ENCODE measurements at places on chromosomes 12 and 14. TPM values are rescaled to one million over a fixed set of nuclear protein-coding genes. Genes with fewer than 3 reads are reported as not detected.
A peak's percentile ranks its signal among the peaks of the same experiment; 100 is the strongest.

Gene EAPP
- 49.2 TPM for total RNA-seq

Gene KRT73
- not detected for total RNA-seq

Gene MRPL42
- 61.4 TPM for total RNA-seq

Gene MIS18BP1
- 42.9 TPM for total RNA-seq

Gene CTDSP2
- 85.4 TPM for total RNA-seq

Gene CSRP2
- 21.0 TPM for total RNA-seq

Gene KRT6C
- not detected for total RNA-seq

Gene MYO1H
- total RNA-seq: not detected

Gene KLHL33
- total RNA-seq: 0.17 TPM

Gene CCNT1
- total RNA-seq: 28.3 TPM

Gene CYP46A1
- 0.14 TPM for total RNA-seq

- DNase-seq: no peak
These were observed 85.6 kb downstream of the GLT1D1 start for GRCh38 chr12:128938886-128939285.

GRCh38 chr12:80813820-80814219 is 97.1 kb downstream of the MYF5 start:
- DNase-seq: no peak

GRCh38 chr12:12331896-12332295 is 18.1 kb downstream of the MANSC1 start:
- DNase-seq: no peak

- peak; percentile 60 for DNase-seq
These were observed 27.1 kb upstream of the PCNX4 start for GRCh38 chr14:60064491-60065072.

DNA sequence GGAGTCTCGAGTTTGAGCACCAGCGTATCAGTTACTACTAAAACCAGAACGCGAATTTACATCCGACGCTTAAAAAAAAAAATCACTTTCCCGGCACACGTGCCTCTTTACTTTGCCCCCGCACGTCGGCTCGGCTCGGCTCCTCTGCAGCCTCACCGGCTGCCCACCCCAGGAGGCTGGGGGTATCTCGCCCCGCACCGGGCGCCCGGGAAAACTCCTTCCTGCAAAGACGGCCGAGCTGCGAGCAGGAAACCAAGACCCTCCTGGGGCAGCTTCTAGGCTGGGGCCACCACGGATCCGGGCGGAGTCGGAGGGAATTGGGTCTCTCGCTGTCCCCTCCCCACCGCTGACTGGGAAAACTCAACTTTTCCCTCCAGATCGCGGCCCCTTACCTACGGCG is 610 bp downstream of the VSIG10 start:
- DNase-seq: peak; percentile 41

- DNase-seq: peak; percentile 62
These were observed 12.2 kb downstream of the TEP1 start for GRCh38 chr14:20400965-20401593.

DNA sequence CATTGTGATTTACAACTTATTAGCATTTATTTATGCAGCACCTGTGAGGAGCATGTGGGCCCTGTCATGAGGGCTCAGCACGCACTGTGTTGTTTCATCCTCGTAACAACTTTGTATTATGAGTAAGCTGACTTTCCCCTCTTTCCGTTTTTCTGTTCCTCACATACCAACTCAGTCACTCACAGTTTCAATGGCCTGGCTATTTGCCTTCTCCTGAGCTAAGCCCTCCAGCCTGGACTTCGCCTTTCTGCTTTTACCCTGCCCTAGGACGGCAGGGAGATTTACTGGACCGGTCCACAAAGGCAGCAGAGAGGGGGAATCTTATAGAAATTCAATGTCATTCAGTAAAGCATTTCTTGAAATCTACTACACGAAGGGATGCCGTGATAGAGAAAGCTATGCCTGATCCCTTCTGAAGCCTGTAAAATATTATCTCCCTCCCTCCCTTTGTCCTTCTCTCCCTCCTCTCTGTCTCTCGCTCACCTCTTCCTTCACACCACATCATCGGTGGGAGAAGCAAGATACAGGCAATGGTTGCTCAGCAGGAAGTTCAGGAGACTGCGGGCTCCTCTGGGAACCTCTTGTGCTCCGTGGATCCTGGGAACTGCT is 219.2 kb upstream of the TBX3 start:
- DNase-seq: no peak

GRCh38 chr14:90785471-90785870 is 30.8 kb downstream of the TTC7B start:
- DNase-seq: peak; percentile 73

DNA sequence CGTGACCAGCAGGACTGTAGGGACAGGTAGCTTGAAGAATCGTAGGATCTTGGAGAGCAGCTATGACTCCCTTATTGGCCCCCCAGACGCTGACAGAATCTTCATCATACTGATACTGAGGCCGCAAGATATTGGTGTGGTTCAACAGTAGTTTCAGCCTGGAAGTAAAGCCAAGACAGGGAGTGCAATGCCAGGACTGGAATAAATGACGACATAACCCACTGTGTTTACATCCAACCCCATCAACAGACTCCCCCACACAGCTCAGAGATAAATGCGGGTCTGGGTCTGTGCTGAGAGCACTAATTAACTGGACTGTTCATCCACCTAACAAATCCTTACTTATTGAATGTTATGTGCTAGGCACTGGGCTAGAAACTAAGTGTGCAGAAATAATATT is 16.6 kb downstream of the NOXRED1 start:
- DNase-seq: no peak

DNA sequence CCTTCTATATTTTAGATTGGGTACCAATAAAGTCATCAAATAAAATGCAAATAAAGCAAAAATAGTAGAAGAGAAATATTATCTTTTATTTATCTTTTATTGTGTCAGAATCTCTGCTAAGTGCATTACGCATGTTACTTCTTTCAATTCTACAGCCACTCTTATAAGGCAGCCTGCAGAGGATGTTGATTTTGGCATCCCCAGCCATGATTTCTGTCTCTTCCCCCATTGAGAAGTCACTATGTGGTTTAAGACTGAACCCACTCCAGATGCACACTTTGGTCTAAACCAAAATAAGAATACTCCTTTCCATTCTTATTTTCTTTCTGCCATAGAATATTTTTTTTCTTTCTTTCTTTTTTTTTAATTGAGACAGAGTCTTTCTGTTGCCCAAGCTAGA is 56.0 kb upstream of the ACSS3 start:
- no peak for DNase-seq

GRCh38 chr14:106378191-106378590 is 851.8 kb downstream of the TMEM121 start:
- DNase-seq: no peak

- no peak for DNase-seq
These were observed 554 bp upstream of the ATF7 start for GRCh38 chr12:53626702-53627169.

DNA sequence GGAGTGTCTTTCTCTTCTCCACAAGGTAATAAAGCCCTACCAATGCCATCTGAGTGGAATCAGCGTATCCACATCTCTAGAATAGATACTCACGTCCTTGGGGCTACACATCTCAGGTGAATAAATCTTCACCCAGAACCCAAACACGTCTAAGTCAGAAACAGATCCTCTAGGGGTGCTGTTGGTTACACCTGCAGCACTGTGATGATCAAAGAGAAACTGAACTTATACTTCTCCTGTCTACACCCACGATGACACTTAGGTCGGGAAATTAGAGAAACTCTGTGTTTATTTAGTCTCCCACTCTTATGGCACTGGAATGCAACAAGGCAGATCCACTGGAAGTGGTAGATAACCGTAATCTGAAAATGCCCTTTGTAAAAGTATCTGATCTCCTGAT is 46.2 kb downstream of the WIF1 start:
- DNase-seq: no peak

- DNase-seq: no peak
These were observed 12.0 kb upstream of the SINHCAF start for GRCh38 chr12:31337952-31338351.

GRCh38 chr14:50319721-50320120 is 7.6 kb downstream of the DMAC2L start:
- DNase-seq: no peak

GRCh38 chr12:76002598-76003354 is 28.8 kb downstream of the PHLDA1 start:
- no peak for DNase-seq

GRCh38 chr12:122790393-122791075 is 16.2 kb downstream of the CCDC62 start:
- no peak for DNase-seq

GRCh38 chr14:69226178-69226577 is 33.8 kb upstream of the GALNT16 start:
- peak; percentile 84 for DNase-seq

DNA sequence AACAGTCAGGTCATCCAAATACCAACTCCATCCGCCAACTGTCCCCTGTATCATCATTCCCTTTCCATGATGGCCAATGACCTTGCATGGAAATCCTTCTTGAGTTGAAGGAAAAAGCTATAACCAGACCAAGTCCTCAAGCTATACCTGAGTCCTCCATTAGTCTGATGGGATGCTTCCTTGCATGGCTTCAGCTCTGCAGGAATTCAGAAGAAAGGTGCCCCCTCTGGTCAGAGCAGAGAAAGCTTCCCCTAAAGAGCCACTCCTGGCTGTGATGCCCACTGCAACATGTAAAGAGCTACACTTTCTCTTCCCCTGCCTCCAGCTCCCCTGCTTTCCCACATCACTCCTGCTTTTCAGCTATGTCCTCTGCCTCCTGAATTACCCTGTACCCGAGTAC is 43.1 kb upstream of the FKBP4 start:
- no peak for DNase-seq

GRCh38 chr14:69605738-69606137 is 5.7 kb upstream of the SUSD6 start:
- DNase-seq: no peak

- DNase-seq: peak; percentile 84
These were observed 767 bp upstream of the TCP11L2 start for GRCh38 chr12:106301611-106302321.

DNA sequence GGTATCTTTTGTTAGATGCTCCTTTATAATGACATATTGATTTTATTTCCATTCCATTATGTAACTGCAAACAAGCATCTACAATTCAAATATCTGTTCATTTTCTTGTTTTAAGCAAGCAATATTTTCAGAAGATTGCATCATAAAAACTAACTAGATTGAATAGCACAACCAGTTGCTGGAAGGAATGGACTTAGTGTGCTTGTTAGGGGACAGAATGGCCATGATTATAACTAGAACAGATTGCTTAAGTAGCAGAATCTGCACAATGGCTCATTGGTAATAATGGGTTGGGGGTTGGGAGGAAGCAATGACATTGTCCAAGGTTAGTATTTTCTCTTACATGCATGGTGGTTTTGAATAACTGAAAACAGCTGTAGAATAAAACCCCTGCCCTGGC is 939.5 kb downstream of the SLC16A7 start:
- DNase-seq: no peak

DNA sequence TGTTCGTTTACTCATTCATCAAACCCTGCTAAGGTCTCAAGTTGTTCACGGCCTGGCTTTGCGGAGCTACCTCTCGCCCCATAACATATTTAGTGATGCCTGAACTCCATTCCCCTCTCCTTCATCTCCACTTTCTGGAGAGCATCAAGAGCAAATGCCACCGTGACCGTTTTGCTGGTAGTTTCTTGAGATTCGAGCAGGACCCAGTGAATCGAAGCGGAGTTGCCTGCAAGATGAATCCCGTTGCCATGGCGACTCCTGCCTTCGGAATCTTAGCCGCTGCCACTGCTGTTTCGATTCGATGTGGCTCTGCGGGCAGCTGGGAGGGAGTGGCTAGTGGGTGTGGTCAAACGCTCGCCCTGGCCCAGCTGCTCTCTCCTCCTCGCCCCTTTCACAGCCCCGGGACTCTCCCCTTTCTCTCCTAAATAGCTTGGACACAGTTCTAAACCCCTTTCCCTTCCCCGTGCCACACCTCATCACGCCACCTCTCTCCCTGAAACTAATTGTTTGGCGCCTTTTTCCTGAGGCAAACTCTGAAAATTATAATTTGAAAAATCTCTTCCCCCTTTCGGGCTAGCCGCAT is 1.4 kb downstream of the DAAM1 start:
- peak; percentile 89 for DNase-seq

GRCh38 chr14:59020382-59020781 is 168.1 kb upstream of the DAAM1 start:
- peak; percentile 38 for DNase-seq

GRCh38 chr12:6056406-6057240 is 67.8 kb downstream of the VWF start:
- DNase-seq: peak; percentile 48

DNA sequence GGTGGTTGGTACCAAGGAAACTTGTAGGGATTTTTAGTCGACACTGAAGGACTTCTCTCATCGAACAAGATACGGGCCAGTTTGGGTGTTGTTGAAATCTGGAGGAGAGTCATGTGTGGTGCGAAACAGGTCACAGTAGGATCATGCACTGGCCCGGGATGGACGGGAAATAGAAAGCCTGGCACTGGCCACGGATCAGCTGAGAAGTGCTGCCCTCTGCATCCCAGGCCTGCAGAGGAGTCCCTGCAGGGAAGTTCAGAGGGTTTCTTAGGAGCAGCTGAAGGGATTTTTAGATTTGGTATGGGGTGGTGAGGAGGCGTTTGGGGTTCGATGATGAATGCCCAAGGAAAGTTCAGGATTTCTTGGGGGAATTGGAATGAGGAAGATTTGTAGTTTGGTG is 63.1 kb downstream of the TSPAN9 start:
- DNase-seq: no peak

- no peak for DNase-seq
These were observed 20.2 kb downstream of the OR4N2 start for GRCh38 chr14:19823765-19824164.

DNA sequence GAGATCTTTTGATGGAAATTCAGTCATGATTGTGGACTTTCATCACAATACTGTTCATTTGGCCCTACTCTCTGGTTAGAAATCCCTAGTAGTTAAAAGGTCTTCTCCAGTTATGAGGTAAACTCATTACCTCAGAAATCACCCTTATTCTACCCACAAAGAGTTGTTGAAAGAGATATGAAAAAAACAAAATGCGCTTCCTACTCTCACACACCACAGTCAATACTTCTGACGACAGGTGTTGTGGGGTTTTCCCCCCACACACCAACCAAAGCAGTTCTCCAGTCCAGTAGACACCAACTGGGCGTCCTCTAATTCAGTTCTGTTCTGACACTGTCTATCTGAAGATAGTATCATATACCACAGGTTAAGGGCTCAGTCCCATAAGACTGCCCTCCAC is 54.9 kb downstream of the TRMT5 start:
- DNase-seq: no peak

DNA sequence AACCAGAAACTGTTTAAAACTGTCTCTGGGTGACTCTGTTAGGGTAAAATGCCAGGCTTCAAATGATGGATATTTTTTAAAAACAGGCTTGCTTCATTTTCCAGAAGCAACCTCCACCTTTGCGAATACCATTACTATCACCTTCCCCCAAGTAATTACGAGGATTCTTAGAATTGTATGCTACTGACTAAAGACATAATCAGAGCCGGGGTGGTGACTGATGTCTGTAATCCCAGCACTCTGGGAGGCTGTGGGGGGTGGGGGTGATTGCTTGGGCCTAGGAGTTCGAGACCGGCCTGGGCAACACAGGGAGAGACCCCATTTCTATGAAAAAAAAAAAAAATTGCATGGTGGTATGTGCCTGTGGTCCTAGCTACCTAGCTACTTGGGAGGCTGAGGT is 38.3 kb downstream of the FGD6 start:
- DNase-seq: no peak

- DNase-seq: no peak
These were observed 21.6 kb upstream of the SLC5A8 start for GRCh38 chr12:101231636-101232035.

GRCh38 chr14:72636094-72636493 is 257.8 kb downstream of the DPF3 start:
- DNase-seq: no peak

GRCh38 chr14:83483063-83483462 is 1949.4 kb upstream of the SEL1L start:
- no peak for DNase-seq

- no peak for DNase-seq
These were observed 3.1 kb downstream of the LHX5 start for GRCh38 chr12:113468365-113469223.
